CD4-positive, alpha-beta T cell (primary cell): ENCODE measurements at places on chromosomes 12 and 14. TPM values are rescaled to one million over a fixed set of nuclear protein-coding genes. Genes with fewer than 3 reads are reported as not detected.
A peak's percentile ranks its signal among the peaks of the same experiment; 100 is the strongest.

PWP1 gene
- total RNA-seq, result 24.2 TPM

KERA gene
- not detected for total RNA-seq

LMO3 gene
- total RNA-seq, result not detected

SMAGP gene
- 2.5 TPM for total RNA-seq

ANKRD52 gene
- total RNA-seq, result 30.8 TPM

TPPP2 gene
- not detected for total RNA-seq

PLEKHD1 gene
- total RNA-seq, result 0.47 TPM

A2M gene
- not detected for total RNA-seq

EFS gene
- total RNA-seq, result not detected

GALNT8 gene
- 0.44 TPM for total RNA-seq

KRT79 gene
- total RNA-seq, result not detected

TESPA1 gene
- 98.2 TPM for total RNA-seq

TMBIM4 gene
- total RNA-seq, result 24.1 TPM

DNA sequence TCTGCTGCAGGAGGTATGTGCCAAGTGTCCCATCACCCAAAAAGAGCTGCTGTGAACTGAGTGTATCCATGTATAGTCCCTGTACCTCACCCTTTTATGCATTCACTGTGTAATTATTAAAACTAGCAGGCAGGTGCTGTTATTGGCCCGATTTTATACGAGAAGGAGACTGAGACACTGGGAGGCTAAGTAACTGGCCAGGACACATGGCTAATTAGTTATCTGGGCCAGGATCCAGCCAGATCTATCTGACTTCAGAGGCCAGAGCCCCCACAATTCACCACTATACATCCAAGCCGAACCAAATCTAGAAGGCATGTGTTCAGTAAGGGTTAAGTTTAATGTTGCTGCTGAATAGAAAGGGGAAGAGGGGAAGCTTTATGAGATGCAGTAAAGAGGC is 73.4 kb downstream of the FRMD6 start:
- DNase-seq, result no peak

- DNase-seq, result no peak
These were observed 37.2 kb downstream of the ATF7IP start for GRCh38 chr12:14402697-14403096.

- no peak for DNase-seq
These were observed 997 bp downstream of the CYP27B1 start for GRCh38 chr12:57765698-57766463.

DNA sequence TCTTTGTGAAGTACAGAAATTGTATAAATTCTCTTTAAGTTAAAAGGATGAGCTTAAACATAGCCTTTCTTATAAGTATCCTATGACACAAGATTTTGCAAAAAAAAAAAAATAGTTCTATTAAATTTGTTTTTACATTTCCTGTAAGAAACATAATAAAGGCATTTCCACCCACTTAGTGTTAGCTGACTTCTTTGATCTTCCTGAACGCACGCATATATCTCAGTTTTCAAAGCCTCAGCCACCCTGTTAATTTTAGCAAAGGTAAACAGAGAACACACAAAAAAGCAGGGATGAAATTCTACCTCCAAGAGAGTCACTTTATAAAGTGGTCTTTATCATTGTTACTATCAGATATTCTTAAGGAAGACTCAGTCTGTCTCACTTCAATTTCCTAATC is 277.9 kb downstream of the MED13L start:
- no peak for DNase-seq

- no peak for DNase-seq
These were observed 244.2 kb upstream of the CCDC196 start for GRCh38 chr14:66242001-66242400.

- DNase-seq, result no peak
These were observed 154.0 kb downstream of the KCNA5 start for GRCh38 chr12:5197656-5198055.

DNA sequence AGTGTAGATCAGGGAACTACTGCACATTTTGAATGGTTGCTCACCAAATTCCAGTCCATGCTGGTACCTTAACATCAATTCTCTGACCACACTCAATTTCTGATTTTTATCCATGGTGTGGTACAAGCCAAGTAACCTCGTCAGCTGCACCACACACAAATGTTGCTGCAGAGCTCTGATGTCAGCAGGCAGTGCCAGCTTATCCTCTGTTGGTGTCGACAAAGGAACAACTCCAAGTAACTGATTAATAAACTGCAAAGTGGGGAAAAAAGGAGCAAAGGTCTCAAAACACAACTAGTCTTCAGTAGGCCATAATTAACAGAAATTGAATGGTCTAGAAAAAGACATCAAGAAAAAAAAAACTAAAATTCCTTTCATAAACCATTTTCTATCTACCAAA is 47.4 kb downstream of the NAA25 start:
- no peak for DNase-seq

DNA sequence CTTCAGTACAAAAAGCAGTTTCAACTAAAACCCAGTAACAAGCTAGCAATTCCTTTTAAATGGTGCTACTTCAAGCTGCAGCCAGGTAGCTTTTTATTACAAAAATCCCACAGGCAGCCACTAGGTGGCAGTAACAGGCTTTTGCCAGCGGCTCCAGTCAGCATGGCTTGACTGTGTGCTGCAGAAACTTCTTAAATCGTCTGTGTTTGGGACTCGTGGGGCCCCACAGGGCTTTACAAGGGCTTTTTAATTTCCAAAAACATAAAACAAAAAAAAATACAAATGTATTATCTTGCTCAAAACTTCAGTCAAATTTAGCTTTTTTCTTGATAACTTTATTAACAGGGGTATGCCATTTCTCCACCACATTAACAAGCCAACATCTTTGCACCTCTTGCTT is 3.6 kb upstream of the CLEC4E start:
- peak; percentile 57 for DNase-seq

- no peak for DNase-seq
These were observed 805 bp downstream of the MYH7 start for GRCh38 chr14:23434488-23435222.

- DNase-seq, result no peak
These were observed 981 bp downstream of the FLVCR2 start for GRCh38 chr14:75579338-75579864.

DNA sequence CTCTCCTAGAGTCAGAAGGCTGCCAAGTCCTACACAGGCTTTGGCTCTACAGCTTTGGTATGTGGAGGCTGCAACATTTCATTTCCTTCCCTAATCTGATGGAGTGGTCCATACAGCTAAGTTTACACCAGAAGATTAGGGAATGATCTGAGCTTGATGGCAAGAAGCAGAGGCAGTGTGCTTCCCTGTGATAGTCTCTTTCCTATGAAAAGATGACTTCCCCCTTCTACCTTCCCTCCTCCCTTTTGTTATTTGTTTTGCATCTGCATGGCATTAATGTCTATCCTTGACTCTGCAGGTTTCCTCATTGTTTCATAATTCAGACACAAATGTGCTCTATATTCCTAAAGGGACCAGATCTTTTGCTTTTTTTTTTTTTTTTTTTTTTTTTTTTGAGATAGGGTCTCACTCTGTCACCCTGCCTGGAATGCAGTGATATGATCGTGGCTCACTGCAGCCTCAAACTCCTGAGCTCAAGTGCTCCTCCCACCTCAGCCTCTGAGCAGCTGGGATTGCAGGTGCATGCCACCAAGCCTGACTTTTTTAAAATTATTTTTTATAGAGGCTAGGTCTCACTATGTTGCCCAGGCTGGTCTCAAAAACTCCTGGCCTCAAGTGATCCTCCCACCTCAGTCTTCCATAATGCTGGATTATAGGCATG is 76.3 kb downstream of the GRIP1 start:
- no peak for DNase-seq

DNA sequence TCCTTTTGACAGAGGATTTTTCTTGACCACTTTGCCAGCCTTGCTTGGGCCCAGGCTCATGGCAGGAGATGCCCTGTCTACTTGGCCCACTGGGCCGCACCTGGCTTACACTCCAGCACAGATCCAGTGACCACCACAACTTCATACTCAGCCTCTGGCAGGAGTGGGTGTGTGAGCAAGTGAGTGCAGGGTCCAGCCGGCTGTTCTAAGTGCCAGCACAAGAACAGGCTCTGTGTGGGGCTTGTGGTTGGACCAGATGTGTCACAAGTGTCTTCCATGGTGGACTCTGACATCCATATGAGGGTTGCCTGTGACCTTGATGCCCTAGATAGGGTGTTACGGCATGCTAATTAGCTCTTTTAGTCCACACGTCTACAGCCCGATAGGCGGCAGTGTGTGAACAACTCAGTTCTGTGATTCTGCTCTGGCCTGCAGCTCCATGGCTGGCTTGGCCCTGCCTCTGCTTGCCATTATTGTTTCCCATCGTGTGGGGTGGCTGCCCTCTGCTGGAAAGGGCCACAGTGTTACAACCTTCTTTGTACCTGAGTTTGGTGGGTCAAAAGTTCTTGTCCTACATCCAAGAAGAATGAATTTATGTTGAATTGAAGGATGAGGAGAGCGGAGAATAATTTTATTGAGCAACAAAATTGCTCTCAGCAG is 1089.1 kb downstream of the SLC6A15 start:
- no peak for DNase-seq

GRCh38 chr14:90692061-90692460 is 124.2 kb downstream of the TTC7B start:
- DNase-seq, result no peak

- DNase-seq, result no peak
These were observed 26.1 kb upstream of the ETV6 start for GRCh38 chr12:11623382-11623781.

- no peak for DNase-seq
These were observed 22.5 kb upstream of the NKX2-8 start for GRCh38 chr14:36604757-36605505.

DNA sequence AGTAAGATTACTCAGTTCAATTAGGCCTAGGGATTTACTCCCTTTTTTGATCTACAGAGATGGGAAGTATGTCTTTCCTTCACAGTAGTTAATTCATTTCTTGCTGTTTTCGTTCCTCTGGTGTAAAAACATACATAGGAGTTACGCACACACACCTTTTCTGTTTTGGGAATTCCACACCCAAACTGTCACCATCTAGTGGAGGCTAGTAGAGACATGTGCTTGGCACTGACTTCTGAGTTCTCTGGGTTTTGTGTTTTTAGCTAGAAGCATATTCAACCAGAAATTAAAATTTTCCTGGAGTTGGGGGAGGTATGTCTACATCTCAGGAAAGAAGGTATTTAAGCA is 1.4 kb downstream of the SUSD6 start:
- DNase-seq, result no peak

GRCh38 chr12:96258104-96258961 is 64.2 kb downstream of the ELK3 start:
- DNase-seq, result no peak

- DNase-seq, result no peak
These were observed 182.7 kb upstream of the EEA1 start for GRCh38 chr12:93111773-93112172.

DNA sequence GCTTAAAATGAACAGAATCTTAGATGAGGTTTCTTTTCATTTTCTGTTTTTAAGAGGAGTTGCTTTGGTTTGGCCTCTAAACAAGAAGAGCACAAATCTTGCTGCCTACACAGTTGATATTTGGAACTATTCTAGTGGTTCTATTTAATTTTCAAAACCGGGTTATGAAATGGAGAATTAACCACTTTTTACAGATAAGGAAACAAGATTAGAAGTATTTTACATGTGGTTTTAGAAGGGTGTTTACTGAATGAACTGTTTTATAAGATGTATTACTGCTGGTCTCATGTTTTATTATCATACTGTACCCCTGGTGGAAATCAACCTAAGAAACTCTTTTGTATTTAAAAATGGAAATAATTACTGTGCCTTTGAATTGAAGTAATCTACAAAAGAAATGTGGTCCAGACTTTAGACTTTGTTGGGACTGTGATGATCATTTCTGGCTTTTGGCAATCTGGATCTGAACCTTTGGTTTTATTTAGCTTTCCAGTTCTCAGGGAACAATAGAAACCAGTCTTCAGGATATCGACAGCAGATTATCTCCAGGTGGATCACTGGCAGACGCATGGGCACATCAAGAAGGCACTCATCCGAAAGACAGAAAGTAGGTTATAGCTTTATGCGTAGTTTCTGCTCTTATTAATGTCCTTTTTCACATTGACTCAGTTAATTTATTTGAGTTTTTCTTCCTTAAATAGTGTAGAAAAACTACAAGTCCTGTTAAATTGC is 43.2 kb downstream of the TBK1 start:
- no peak for DNase-seq

DNA sequence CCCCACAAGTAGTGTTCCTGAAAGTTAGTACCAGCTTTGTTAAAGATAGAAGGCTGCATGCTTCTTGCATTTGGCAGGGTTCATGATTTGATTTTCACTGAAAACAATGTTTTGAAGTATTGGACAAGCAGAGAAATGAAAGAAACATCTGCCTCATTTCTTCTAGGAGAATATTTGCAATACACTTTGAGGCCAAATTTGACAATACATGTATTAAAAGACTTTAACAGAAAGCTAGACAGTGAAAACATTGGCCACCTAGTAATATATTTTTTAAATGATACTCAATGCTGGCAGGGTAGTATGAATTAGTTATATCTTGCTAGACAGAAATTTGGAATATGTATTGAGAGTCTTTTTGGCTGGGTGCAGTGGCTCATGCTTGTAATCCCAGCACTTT is 68.5 kb downstream of the GCH1 start:
- no peak for DNase-seq

GRCh38 chr12:78726854-78727253 is 137.7 kb upstream of the SYT1 start:
- DNase-seq, result no peak

GRCh38 chr12:46629331-46630229 is 196.2 kb downstream of the SLC38A4 start:
- no peak for DNase-seq

GRCh38 chr14:90049390-90049789 is 12.4 kb upstream of the KCNK13 start:
- DNase-seq, result no peak

GRCh38 chr12:92438641-92439419 is 264.0 kb upstream of the PLEKHG7 start:
- no peak for DNase-seq

DNA sequence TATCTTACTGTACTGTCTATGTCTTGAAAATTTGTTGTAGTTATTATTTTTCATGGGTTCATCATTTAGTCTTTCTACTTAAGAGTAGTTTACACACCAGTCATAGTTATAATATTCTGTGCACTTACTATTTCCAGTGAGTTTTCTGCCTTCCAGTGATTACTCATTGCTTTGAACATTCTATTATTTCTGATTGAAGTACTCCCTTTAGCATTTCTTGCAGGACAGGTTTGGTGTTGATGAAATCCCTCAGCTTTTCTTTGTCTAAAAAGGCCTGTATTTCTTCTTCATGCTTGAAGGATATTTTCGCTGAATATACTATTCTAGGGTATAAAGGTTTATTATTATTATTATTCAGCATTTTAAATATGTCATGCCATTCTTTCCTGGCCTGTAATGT is 66.8 kb downstream of the TSPAN8 start:
- no peak for DNase-seq

- DNase-seq, result no peak
These were observed 24.0 kb downstream of the PLD4 start for GRCh38 chr14:104948736-104949031.

DNA sequence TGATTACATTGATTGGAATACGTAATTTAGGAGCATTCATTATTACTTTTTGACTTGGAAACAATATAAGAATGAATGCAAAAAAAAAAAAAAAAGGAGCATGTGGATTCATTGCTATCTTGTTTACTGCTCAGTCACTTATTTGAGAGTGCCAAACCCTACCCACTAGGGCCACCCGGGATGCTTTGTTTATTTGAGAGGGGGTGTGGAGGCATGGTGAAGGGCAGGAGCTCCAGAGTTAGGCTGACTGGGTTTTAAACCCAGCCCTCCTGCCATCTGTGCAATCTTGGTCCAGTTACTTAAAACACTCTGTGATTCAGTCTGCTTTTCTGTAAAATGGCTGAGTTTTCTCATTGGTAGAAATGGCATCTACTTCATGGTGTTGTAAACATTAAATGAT is 195.2 kb downstream of the RAD51B start:
- DNase-seq, result no peak

GRCh38 chr14:65972891-65973290 is 513.3 kb upstream of the CCDC196 start:
- DNase-seq, result no peak
